CD14-positive monocyte (primary cell): ENCODE measurements at places on chromosomes 13 and 19.

DNA sequence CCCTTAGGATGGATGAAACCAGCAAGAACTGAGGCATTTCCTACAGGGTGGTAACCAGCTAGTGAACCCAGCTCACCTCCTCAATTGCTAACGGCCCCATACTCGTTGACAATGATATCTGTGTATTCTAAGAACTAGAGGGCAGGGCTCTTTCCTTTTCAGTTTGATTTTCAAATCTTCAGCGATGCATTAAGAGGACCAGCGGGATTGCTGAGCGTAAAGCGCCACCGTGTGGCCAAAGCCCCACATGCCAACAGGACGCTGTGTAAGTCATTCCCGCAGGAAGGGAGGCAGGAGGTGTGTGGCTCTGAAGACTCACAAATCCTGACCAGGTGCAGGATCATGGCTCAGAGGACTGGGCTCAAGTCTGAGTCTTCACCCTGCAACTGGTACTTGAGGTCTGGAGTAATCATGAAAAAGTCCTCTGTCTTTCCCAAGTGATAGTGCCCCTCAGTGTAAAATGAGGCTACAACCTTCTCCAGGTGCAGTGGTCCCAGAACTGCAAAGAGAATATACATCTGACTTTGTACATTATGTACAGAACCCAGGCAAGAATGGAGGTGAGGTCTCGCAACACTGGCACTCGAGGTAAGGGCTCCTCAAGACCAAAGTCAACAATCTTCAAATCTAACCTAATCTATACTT lies 40.9 kb downstream of the C13orf42 start:
- peaks cover 17% of the 10 kb centered on the region for H3K4me1 ChIP-seq
- H3K4me3 ChIP-seq = no peak overlapping the region
- DNase-seq = peak; percentile 71
- H3K27ac ChIP-seq = no peak overlapping the region

DNA sequence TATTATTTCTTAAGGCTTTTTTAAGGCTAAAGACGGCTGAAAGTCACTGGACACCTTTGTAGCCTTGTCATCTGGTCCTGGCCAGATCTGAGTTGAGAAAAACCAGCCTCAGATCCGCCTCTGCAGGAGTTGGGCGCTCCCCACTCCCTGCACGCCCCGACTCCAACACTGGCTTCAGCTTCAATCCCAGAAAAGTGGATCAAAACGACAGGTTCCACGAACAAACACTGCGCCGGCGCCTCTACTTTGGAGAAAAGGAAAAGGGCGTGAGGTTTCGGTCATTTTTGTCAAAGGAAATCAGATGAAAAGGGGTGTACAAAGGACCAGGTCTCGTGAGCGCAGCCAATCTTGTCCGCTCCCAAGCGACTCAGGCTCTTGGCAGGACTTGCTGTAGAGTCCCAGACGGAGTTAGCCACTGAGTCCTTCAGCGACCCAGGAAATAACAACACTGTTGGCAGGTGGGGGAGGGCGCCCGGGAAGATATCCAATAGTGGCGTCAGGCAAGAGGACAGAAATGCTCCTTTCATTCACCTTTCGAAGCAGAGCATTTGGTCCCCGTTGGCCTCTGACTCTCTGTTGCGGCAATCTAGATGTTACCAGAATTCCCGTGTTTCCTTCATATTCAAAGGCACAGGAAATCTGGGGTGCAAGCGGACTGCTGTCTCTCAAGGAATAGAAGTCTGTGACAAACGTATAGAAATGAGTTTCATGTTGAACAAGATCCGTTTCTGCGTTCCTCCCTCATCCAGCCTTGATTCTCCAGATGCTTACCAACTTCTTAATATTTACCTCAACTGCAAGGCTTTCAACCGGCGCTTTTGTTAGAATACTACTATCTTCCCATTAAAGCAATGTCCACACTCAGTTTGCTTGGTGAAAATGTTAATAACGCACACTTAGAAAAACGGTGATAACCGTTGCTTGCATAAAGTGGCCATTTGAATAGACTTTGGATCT lies 1.8 kb upstream of the CCNA1 start:
- no peak overlapping the region for H3K4me3 ChIP-seq
- H3K4me1 ChIP-seq = peaks cover 30% of the 10 kb centered on the region
- no peaks in the 10 kb centered on the region for H3K36me3 ChIP-seq
- H3K27ac ChIP-seq = no peak overlapping the region
- no peak for DNase-seq

- H3K36me3 ChIP-seq = no peaks in the 10 kb centered on the region
- H3K27me3 ChIP-seq = no peaks in the 10 kb centered on the region
- H3K4me1 ChIP-seq = peaks cover 57% of the 10 kb centered on the region
- DNase-seq = peak; percentile 50
- no peak overlapping the region for H3K4me3 ChIP-seq
Observed at GRCh38 chr19:44732235-44733014, 16.1 kb upstream of the BCL3 start.

- H3K4me3 ChIP-seq = no peak overlapping the region
- H3K4me1 ChIP-seq = no peaks in the 10 kb centered on the region
- no peaks in the 10 kb centered on the region for H3K36me3 ChIP-seq
- DNase-seq = no peak
- H3K27ac ChIP-seq = no peak overlapping the region
Observed at GRCh38 chr13:37806666-37807065, 62.9 kb downstream of the TRPC4 start.

DNA sequence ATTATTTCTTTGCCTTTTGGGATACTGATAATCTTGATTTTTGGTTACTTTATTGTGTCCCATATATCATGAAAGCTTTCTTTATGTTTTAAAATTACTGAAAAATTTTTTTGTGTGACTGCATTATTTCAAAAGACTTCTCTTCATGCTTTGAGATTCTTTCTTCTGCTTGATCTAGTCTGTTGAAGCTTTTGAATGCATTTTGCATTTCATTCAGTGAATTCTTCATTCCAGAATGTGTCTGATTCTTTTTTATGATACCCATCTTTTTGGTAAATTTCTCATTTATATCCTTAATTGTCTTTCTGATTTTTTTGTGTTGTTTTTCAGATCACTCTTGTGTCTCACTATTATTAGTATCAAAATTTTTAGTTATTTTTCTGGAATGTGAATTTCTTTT lies 210.1 kb downstream of the GGACT start:
- no peaks in the 10 kb centered on the region for H3K27me3 ChIP-seq
- DNase-seq = no peak
- peaks cover 3% of the 10 kb centered on the region for H3K4me1 ChIP-seq

DNA sequence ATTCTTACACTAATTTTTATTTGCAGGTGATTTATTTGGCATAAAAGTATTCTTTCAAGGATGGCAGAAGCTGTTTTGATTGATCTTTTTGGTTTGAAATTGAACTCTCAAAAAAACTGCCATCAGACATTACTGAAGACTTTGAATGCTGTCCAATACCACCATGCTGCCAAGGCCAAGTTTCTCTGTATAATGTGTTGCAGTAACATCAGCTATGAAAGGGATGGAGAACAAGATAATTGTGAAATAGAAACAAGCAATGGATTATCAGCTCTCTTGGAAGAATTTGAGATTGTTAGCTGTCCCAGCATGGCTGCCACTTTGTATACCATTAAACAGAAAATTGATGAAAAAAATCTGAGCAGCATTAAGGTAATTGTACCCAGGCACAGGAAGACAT lies 1.2 kb downstream of the LACC1 start:
- no peak overlapping the region for H3K4me3 ChIP-seq
- H3K27ac ChIP-seq = no peak overlapping the region
- DNase-seq = no peak
- peaks cover 7% of the 10 kb centered on the region for H3K36me3 ChIP-seq
- H3K27me3 ChIP-seq = no peaks in the 10 kb centered on the region
- peaks cover 24% of the 10 kb centered on the region for H3K4me1 ChIP-seq

GRCh38 chr13:113586661-113587479 lies 2.3 kb downstream of the TFDP1 start:
- H3K4me3 ChIP-seq = no peak overlapping the region
- H3K36me3 ChIP-seq = peaks cover 16% of the 10 kb centered on the region
- DNase-seq = no peak
- peaks cover 19% of the 10 kb centered on the region for H3K4me1 ChIP-seq
- no peaks in the 10 kb centered on the region for H3K27me3 ChIP-seq
- H3K27ac ChIP-seq = no peak overlapping the region

GRCh38 chr13:59879281-59879680 lies 284.4 kb downstream of the DIAPH3 start:
- H3K4me3 ChIP-seq = no peak overlapping the region
- no peaks in the 10 kb centered on the region for H3K27me3 ChIP-seq
- H3K27ac ChIP-seq = no peak overlapping the region
- H3K36me3 ChIP-seq = no peaks in the 10 kb centered on the region
- no peaks in the 10 kb centered on the region for H3K4me1 ChIP-seq
- no peak for DNase-seq

GRCh38 chr13:36125841-36126240 lies 5.3 kb downstream of the DCLK1 start:
- peaks cover 15% of the 10 kb centered on the region for H3K27me3 ChIP-seq
- no peak for DNase-seq
- no peak overlapping the region for H3K27ac ChIP-seq
- no peaks in the 10 kb centered on the region for H3K36me3 ChIP-seq
- no peak overlapping the region for H3K4me3 ChIP-seq
- H3K4me1 ChIP-seq = no peaks in the 10 kb centered on the region

- no peak overlapping the region for H3K4me3 ChIP-seq
- no peak for DNase-seq
- H3K4me1 ChIP-seq = no peaks in the 10 kb centered on the region
- H3K27ac ChIP-seq = no peak overlapping the region
- H3K36me3 ChIP-seq = no peaks in the 10 kb centered on the region
Observed at GRCh38 chr13:79458436-79458835, 22.5 kb upstream of the NDFIP2 start.

- H3K4me3 ChIP-seq = no peak overlapping the region
- peaks cover 3% of the 10 kb centered on the region for H3K27me3 ChIP-seq
- DNase-seq = no peak
- H3K4me1 ChIP-seq = no peaks in the 10 kb centered on the region
Observed at GRCh38 chr13:110231348-110232047, 75.5 kb downstream of the COL4A1 start.

DNA sequence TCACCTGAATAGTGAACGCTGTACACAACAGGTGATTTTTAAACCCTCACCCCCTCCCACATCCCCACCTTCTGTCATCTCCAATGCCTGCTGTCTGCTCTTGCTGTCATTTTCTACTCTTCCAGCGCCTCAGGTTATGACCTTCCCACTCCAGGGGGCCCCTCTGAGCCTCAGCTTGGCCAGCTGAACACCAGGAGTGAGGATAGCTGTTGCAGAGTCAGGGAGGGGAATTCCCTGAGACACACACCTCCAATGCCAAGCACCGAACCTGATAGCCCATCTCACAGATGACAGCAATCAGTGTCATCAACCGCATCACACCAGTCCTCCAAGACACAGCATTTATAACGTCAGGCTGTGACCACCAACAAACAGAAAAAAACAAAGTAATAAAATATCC lies 193.5 kb downstream of the ZNF536 start:
- no peak overlapping the region for H3K4me3 ChIP-seq
- H3K27ac ChIP-seq = no peak overlapping the region
- no peak for DNase-seq

DNA sequence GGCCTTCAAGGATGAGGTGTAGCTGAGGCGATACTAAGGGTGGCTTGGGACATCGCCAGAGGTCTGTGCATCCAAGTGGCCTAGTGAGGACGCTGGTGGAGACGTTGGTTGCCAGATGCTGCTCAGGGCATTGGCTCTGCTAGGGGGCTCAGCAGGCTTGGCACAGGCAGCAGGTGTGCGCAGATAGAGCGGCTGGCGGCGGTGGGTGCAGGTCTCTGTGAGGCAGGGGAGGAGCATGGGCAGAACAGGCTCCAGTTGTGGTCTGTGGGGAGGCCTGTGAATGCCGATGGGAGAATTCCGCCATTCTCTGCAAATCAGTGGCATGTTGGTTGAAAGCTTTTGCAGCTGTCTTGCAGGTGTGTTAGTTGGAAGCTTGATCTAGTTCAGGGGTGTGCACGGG lies 21.2 kb downstream of the PRAM1 start:
- H3K4me1 ChIP-seq = peaks cover 27% of the 10 kb centered on the region
- H3K27me3 ChIP-seq = no peaks in the 10 kb centered on the region
- no peak overlapping the region for H3K27ac ChIP-seq
- DNase-seq = no peak

- DNase-seq = no peak
- H3K4me3 ChIP-seq = peak overlapping the region; percentile 84
- H3K36me3 ChIP-seq = no peaks in the 10 kb centered on the region
- no peak overlapping the region for H3K27ac ChIP-seq
Observed at GRCh38 chr19:16895467-16896145, 6.8 kb downstream of the F2RL3 start.

DNA sequence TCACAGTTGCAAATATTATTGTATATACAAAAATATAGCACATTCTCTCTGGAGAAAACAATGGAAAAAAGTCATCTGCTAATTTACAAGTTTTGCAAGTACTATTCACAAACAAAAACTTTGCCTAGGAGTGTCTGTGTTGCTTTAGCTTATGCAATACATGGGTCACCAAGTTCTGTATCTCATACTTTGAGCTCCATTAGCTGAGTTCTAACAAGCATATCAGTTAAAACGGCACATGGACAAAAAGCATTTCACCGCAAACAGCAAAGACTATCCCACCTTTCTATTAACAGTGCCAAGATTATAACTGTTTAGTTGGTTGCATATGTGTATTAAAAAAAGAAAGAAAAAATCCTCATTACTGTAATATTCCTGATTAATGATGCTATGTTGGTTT lies 4.6 kb downstream of the SPRY2 start:
- H3K36me3 ChIP-seq = no peaks in the 10 kb centered on the region
- H3K27me3 ChIP-seq = peaks cover 28% of the 10 kb centered on the region
- no peak for DNase-seq
- no peak overlapping the region for H3K4me3 ChIP-seq
- peaks cover 21% of the 10 kb centered on the region for H3K4me1 ChIP-seq

DNA sequence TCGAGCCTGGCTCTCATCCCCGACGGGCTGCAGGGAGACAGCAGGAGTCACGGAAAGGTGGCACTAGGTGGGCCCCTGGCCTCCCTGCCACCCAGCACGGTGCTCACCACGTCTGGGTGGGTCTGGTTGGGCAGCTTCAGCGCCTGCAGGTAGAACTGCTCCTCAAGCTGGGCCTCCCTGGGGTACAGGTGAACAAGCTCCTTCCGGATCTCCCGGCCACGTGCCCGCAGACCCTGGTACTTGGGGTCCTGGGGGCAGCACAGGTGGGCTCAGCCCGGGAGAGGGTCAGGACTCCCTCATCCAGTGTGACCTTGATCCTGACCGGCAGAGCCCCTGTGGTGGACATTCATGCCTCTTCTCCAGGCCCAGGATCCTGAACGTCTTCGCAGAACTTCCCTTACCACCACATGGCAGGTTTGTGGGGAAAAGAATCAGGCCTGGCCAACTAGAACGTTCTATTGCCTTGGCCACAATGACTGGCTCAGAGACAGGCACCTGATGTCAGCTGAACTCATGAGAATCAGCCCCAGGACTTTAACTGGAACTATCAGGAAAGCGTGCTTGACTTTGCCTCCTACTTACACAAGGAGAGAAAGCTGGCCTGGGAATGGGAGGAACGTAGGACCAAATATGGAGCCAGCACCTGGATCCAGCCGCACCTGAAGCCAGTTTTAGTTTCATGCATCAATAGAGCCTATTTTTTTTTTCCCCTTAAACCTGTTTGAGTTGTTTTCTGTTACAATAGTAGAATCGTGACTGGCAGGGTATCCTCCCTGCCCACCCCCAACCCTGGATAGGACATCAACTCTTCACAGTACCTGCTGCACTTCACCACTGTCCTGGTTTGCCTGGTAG lies 8.9 kb downstream of the SARS2 start:
- H3K36me3 ChIP-seq = peaks cover 24% of the 10 kb centered on the region
- H3K4me1 ChIP-seq = no peaks in the 10 kb centered on the region
- no peak for DNase-seq
- no peaks in the 10 kb centered on the region for H3K27me3 ChIP-seq
- no peak overlapping the region for H3K4me3 ChIP-seq
